ENCODE measurements at places on chromosomes 1 and 21.

DNA sequence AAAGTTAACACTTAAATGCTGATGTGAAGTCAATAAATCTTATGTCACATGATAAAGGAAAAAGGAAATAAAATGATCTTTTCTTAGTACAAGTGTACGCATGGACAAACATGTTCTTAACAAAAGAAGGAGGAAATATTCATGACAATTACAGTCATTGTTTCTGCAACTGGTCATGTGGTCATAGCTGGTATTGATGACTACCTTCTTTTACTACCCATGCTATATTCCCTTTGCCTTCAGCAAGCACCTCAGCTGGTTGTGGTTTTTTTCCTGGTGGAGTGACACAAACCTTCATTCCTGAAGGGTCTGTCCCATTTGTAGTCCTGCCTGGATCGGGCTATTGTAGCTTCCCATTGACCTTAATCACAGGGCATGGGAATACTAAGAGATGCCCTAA lies 23.4 kb upstream of the TSHB start:
- DNase-seq = no peak

- DNase-seq = peak; percentile 24
These were observed 90.5 kb downstream of the LIPI start for GRCh38 chr21:14120091-14120734.

DNA sequence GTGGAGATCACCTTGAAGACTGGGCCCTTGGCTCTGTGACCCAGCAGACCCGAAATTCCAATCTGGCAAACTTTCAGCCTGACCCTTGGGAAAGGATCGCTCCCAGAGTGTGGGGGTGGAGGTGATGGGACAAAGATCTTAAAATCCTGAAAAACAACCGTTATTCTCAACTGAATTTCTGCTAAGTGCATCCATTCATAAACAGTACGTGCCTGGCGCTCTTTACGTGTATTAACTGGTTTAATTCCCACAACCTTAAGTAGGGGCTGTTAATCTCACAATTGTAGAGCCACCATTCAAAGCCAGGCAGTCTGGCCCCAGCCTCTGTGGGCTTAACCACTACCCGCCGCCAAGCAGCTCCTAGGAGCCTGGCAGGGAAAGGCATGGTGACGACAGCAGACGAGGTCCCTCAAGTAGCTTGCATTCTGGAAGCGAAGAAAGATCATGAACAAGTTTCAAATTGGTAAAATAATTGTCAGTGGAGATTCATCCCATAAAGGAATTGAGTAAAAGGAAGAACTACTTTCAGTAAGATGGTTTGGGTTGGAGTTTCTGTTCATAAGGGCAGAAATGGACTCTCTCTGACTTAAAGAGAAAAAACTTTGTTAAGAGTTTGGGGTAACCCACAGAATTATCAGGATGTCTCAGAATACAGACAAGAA lies 11.4 kb upstream of the RGS16 start:
- peak; percentile 20 for DNase-seq

- DNase-seq = no peak
These were observed 229.1 kb downstream of the KCNJ6 start for GRCh38 chr21:37686991-37687810.

GRCh38 chr1:76075188-76075489 lies 593 bp downstream of the ST6GALNAC3 start:
- no peak for DNase-seq

DNA sequence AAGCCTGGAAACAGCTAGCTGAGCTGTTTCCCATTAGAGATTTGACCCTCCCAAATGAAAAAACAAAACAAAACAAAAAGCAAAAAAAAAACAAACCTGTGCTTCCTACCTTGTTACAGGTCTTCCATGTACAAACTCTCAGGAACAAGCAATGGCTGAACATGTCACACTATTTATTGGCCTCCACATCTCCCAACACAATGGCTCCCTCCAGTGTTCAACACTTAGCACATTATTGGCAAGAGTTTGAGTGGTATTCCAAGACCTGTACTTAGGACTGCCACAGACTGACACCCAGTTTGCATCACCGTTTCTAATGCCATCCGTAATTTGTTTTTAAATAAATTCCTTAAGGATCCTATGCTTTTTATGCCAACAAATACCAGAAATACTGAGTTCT lies 195.0 kb upstream of the OLFM3 start:
- DNase-seq = no peak

GRCh38 chr1:71882637-71883036 lies 399.7 kb downstream of the NEGR1 start:
- no peak for DNase-seq

DNA sequence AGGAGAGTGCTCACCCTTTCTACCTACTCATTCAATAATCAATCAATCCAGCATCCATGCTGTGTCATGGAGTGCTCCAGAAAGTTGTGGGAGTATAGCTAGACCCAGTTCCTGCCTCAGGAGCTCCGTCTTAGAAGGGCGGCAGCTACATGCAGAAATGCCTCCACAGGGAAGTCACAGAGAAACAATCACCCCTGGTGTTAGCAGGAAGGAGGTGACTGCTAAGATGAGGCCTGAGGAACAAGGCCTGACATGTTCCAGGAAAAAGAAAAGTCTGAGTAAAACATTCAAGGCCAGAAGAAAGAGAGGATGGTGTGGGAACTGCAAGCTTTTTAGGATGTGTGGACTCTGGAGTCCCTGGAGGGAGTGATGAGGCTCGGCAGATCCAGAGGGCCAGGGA lies 142.5 kb upstream of the MAGI3 start:
- DNase-seq = no peak

DNA sequence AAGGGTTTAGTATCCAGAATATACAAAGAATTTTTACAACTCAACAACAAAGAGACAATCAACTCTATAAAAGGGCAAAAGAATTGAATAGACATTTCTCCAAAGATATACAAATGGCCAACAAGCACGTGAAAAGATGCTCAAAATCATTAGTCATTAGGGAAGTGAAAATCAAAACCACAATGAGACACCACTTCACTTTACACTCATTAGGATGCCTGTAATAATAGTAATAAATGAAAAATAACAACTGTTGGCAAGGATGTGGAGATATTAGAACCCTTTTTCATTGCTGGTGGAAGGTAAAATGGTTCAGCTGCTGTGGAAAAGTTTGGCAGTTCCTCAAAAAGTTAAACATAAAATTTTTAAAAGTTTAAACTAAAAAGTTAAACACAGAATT lies 7.0 kb upstream of the ABCD3 start:
- no peak for DNase-seq

- no peak for DNase-seq
These were observed 73.6 kb upstream of the LYST start for GRCh38 chr1:235940285-235940684.

- DNase-seq = peak; percentile 70
These were observed 35.1 kb downstream of the NUAK2 start for GRCh38 chr1:205286335-205286950.

- no peak for DNase-seq
These were observed 30.7 kb downstream of the SLC2A1 start for GRCh38 chr1:42927920-42928505.

DNA sequence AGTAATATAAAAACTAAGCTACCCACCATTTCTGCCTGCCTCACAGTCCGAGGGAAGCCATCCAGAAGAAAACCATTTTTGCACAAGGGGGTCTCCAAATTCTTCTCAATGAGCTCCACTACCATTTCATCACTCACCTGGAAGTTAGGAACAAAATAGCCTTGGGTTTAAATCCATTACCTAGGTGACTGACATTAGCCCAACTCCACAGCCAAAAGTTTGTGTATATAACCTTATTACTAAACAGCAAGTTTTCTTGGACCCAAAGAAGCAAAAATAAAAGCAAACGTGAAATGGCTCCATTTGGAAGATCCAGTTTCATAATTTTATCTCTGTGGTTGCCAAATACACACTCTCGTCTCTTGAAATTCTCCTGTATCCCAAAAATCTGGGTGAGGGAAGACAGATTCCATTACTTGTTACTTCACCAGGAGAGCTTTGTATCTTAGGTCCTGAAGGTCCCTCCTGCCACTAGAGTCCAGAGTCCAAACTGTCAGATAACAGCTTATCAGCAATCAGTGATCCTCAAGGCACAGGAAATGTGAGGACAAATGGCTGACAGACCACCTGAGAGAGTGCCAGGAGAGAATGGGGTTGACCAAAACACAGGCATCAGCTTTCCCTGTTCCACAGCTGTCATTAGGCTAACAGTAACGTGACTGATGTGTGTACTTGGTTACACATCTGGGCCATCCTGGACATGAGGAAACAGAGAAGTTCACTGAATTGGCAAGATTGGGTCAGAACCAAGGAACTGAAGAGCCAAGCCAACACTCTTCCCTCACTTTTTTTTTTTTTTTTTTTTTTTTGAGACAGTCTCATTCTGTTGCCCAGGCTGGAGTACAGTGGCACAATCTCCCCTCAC lies 14.9 kb downstream of the AK2 start:
- no peak for DNase-seq

- DNase-seq = no peak
These were observed 377.3 kb downstream of the SIPA1L2 start for GRCh38 chr1:232252546-232253118.

GRCh38 chr1:26832249-26832960 lies 5.9 kb downstream of the ZDHHC18 start:
- no peak for DNase-seq

DNA sequence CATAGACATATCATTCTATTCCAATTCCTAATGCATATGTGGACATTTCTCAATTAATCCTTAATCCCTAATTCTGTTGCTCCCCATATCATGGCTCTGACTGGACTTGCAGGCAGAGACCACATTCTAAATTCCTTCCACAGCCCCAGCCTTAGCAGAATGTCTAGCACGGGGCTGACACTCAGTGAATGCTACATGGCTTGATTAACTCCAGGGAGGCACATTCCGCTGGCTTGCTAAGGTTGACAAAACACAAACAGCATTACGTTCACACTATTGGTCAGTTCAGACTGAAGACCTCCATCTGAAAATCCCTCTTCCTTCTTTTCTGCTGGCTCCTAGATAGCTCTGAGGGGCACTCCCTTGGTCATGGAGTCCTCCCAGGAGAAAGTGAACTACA lies 119.4 kb downstream of the ASTN1 start:
- no peak for DNase-seq

- DNase-seq = no peak
These were observed 34.9 kb downstream of the TRIM11 start for GRCh38 chr1:228371741-228372182.

DNA sequence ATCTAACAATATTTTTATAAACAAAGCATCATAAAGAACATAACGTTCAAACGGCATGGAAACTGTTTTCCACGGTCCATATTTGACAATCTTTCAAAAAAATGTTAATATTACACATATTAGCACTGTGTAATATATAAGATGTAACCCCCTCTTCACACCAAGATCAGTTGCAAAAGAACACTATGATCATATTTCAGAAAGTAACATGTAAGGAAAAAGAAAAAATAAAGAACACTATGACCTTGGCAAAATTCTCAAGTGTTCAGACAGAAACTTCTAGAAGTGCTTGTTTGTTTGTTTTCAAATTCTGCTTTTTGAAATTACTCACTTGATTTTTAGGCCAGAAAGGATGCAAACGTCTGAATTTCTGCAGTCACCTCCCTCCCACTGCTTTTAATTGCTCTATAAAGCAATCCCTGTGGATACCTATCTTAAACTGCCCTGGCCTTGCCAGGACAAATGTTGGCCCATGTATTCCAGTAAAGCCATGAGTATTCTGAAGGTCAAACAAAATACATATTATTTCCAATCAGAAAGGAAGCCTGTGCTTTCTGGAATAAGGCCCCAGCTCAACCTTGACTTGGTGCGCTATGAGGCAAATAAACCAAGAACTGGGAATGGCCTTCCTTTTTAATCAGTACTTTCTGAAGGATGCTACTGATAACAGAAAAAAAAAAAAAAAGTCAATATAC lies 68.6 kb downstream of the TGFBR3 start:
- no peak for DNase-seq

GRCh38 chr1:36687312-36687711 lies 204.6 kb upstream of the CSF3R start:
- DNase-seq = no peak

DNA sequence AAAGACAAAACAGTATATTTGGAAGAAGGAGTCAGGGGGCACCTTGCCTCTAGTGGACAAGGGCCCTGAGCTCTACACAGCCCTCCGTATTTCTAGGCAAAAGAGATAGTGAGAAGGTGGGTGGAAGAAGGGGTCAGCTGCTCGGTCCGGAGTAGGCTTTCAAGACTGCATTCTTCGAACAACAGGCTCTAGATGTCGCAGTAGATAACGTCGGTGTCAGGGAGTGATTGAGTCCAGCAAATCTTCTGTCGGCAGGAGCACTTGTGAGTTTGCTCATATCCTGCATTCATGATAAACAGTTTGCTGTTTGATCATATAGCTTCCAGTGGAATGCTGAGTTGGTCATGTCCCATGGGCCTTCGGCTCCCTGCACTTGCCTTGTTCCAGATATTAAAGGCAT lies 36.8 kb downstream of the DIPK1A start:
- DNase-seq = no peak

DNA sequence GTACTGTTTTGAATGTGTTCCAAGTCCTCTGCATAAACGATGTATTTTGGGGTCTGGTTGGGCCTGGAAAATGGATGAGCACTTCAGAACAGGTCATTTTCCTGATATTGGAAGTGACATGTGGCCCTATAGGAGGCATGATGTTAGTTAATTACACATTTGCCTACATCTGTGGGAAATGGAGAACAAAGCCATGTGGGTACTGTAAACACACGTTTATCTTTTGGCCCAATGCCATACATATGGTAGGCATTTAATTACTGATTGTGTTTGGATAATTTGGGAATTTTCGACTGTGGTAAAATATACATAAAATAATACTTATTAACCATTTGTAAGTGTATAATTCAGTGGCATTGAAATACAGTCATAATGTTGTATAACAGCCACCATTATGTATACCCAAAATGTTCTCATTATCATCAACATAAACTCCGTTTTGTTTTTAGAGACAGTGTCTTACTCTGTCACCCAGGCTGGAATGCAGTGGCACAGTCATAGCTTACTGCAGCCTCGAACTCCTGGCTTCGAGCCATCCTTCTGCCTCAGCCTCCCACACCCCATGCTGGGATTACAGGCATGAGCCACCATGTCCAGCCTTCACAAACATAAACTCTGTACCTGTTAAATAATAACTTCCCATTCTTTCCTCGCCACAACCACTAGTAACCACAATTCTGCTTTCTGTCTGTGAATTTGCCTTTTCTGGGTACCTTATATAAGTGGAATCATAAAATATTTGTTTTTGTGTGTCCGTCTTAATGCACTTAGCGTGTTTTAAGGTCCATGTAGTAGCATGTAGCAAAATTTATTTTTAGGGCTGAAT lies 11.9 kb upstream of the RNPEP start:
- DNase-seq = no peak

- DNase-seq = no peak
These were observed 1.1 kb upstream of the TRIM62 start for GRCh38 chr1:33182896-33183295.

GRCh38 chr1:31054958-31055481 lies 10.5 kb downstream of the PUM1 start:
- no peak for DNase-seq
